ENCODE measurements at places on chromosomes 1 and 21. TPM values are rescaled to one million over a fixed set of nuclear protein-coding genes. Genes with fewer than 3 reads are reported as not detected.

The HCRTR1 gene
- not detected for total RNA-seq

The KIF2C gene
- total RNA-seq = 65.0 TPM

The KANK4 gene
- total RNA-seq = not detected

The ZNF644 gene
- total RNA-seq = 41.6 TPM

The PDE4DIP gene
- 18.6 TPM for total RNA-seq

The C2CD4D gene
- 0.68 TPM for total RNA-seq

GRCh38 chr1:44484155-44484688 is 79.2 kb downstream of the RNF220 start:
- DNase-seq = no peak

GRCh38 chr1:98457248-98457647 is 204.3 kb upstream of the SNX7 start:
- no peak for DNase-seq

DNA sequence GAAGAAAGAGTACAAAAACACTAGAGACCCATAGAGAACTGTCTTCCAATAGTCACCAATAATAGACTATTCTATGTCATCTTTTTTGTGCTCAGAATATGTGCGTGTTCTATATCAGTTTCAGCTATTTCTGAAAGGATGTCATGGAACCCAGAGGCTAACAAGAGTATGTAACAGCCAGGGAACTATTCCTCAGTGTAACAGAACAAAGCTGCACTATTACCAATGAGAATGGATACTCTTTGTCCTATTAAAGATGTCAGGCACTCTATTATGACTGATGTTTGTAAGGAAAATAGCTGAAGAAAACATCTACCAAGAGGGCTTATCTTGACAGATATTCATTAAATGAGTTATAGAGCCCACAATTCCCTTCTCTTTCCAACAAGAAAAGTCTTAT is 8.6 kb upstream of the LRRC8C start:
- DNase-seq = no peak

DNA sequence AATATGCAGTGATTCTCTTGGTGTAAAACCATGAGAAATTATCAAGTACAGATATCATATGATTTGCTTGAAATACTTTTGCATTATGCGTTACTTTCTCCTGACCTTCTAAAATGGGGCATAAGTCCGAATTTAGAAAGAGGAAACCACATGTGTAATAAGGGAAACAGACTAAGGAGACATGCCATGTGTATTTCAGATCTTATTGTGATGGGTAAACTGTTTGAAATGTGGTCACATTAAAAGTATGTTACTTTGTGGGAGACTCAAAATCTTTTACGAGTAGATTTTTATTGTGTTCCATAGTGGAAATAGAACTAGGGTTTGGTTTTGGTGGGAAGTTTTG is 173.0 kb downstream of the NFIA start:
- no peak for DNase-seq

GRCh38 chr1:212621043-212621948 is 12.7 kb downstream of the ATF3 start:
- DNase-seq = no peak

DNA sequence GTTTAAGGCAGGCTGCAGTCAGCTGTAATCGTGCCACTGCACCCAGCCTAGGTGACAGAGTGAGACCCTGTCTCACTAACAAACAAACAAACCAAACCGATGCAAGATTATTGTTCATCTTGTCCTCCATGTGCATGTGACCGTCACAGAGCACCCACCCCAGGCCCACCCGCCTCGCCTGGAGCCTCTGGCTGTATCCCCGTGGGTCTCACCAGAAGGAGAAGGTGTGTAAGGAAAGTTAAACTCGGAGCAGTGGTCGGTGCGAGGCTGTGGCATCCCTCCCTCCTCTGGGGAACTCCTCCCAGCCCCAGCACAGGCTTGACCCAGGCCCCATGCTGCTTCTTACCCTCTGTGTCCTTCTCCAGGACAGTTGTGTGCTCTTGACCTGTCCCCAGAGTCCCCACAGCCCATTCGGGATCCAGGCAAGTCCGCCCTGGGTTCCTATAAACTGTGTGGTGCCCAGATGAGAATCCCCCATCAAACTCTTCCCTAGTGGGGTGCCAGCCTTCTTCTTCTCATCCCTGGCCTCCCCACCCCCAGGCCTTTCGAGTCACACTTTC is 318.4 kb downstream of the AJAP1 start:
- DNase-seq = no peak

DNA sequence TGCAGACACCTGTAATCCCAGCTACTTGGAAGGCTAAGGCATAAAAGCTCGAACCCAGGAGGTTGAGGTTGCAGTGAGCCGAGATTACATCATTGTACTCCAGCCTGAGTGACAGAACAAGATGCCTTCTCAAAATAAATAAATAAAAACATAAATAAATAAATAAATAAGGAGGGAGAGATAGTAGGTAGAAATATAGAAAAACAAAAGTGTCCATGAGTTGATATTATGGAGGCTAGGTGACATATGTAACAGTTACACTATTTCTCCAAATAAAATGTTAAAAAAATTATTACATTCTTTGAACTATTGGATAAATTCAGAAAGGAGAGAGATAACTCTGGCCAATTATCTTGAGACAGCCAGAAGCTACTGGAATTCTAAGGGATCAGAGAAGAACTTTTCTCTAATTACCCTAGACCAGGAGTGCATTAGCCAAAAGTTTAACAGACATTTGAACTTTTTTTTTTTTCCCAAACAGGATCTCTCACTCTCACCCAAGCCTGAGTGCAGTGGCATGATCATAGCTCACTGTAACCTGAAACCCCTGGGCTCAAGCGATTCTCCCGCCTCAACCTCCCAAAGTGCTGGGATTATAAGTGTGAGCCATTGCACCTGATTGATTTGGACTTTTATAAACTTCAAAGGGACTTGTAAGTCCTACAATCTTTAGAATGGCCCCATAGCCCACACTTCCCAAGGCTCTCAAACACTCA is 17.6 kb downstream of the SYNJ1 start:
- no peak for DNase-seq
